AG09319 (cell line): ENCODE measurements at places on chromosomes 2 and 18.

DNA sequence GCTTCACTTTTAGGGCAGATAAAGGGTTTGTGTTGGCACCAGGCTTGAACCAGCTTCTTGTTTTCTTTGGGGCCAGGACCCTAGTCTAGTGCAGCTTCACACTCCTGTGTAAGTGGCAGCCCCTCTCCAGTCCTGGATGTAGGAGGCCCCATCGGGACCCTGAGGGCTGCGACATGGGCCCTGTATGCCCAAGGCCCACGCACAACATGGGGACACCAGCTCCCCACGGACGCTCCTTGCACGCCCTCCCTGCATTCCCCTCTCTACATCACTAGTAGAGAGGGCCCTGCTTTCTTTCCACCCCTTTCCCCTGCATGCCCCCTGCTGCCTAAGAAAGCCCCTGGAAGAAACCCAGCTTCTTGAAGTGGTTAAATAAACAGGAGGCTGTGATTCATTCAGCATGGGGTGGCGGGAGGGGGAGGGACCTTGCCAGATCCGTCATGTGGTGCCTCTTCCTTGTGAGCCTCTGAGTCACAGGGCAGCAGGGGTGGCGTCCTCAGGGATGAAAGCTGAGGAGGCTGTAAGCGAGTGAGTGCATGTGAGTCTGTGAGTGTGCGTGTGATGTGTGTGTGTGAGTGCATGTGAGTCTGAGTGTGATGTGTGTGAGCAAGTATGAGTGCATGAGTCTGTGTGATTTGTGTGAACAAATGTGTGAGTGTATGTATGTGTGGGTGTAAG lies 42.5 kb downstream of the COPS8 start:
- DNase-seq = peak; percentile 94

DNA sequence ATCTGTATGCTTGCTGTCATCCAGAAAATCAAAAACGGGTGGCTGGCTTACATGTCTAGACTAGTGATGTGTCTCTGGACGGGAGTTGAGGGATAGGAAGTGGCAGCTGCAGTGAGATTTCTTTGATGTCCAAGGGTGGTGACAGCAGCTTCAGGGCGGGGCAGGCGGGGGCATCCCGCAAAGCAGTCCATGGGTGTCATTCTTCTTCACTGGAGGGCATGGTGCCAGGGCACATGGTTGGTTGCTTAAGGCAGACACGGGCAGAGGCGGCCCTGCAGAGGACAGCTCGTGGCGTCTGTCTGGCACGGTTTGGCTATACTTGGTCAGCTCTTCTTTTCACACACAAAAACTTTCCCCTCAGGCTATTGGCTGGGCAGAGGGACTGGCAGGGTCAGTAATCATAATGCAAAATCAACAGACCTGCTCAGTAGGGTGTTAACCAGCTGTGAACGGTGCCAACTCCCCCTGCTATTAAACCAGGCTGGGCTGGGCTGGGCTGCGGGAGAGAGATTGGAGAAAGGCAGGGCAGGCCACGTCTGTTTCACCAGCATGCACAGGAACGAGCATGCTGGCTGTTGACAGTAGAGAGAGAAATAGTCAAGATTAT lies 63.7 kb downstream of the COL4A3 start:
- no peak for DNase-seq

- DNase-seq = no peak
Measured at GRCh38 chr2:233796254-233796653, 18.1 kb downstream of the MROH2A start.

- DNase-seq = no peak
Measured at GRCh38 chr2:218404351-218405085, 4.8 kb downstream of the CTDSP1 start.

GRCh38 chr2:55862246-55862645 lies 61.3 kb downstream of the EFEMP1 start:
- DNase-seq = peak; percentile 98

DNA sequence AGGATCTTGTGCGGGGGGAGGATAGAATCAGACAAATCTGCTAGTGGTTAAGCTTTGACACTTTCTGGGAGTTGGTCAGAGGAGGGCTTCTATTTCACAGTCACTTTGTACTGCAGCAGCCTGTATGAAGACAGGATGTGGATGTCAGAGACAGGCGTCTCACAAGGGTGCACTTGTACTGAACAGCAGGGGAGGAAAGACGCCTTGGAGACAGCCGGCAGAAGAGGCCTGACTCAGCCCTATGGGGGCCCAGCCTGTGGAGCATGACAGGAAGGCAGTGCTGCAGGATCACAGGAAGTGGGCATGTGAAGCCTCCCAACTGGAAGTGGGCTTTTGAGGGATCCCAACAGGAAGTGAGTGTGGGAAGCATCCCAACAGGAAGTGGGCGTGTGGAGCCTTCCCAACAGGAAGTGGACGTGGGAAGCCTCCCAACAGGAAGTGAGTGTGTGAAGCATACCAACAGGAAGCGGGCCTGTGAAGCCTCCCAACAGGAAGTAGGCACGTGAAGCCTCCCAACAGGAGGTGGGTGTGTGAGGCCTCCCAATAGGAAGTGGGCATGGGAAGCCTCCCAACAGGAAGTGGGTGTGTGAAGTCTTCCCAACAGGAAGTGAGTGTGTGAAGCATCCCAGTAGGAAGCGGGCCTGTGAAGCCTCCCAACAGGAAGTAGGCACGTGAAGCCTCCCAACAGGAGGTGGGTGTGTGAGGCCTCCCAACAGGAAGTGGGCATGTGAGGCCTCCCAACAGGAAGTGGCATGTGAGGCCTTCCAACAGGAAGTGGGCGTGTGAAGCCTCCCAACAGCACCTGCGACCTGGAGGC lies 212.3 kb downstream of the SNTG2 start:
- DNase-seq = no peak

GRCh38 chr18:61589724-61590065 lies 256.5 kb downstream of the CDH20 start:
- no peak for DNase-seq

- DNase-seq = no peak
Measured at GRCh38 chr2:147468349-147468748, 376.5 kb upstream of the ACVR2A start.

GRCh38 chr2:99680946-99681345 lies 191.1 kb upstream of the REV1 start:
- no peak for DNase-seq

GRCh38 chr2:54330926-54331835 lies 75.2 kb upstream of the TSPYL6 start:
- DNase-seq = no peak

- no peak for DNase-seq
Measured at GRCh38 chr2:134470561-134471168, 216.8 kb downstream of the MGAT5 start.

GRCh38 chr18:69590150-69590549 lies 189.5 kb downstream of the DOK6 start:
- no peak for DNase-seq

DNA sequence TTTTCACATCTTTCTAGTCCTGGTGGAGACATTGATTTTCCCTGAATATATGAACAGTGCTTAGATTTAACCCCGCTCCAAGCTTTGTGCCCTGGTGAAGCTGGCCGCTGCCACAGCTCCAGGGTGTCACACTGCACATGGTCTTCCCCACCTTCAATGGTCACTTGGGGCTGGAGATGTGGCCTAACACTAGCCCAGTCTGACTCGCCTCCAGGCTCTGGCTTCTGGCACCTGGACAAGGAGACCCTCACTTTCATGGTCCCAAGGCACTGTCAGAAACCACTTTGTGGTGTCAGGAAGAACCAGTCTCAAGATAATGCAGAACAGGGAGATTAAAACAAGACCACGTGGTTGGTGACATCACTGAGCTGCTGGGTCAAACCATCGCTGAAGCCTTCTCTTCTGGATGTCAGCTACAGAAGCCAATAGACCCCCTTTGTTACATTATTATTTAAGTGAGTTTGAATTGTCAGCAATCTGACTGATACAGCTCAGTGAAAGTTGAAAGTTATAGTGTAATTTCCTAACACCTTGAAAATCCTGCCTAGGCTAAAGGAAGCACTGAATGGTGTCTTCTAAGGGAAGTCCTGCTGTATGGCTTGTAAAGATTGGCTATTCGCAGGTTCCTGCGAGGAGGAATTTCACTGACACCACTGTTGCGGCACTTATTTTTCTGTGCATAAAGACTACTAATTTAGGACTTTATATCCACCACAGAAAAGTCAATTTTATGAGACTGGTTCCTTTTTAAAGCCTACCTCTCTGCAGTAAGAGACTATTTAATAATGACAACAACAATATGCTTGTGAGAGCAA lies 55.0 kb upstream of the CTDP1 start:
- no peak for DNase-seq

DNA sequence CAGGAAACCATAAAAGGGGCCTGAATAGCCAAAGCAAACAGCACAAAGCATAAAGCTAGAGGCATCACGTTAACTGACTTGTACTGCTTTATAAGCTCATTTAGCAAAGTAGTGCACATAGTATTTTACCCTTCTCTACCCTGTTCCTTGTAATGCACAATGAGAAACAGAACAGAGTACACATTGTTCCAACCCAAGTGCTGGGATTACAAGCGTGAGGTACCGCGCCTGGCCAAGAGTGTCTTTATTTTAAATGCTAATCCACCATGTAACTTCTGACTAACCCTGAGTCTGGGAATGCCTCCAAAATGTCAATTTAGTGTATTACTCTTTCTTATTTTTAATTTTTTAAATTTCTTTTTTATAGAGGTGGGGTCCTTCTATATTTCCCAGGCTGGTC lies 46.4 kb upstream of the STON1 start:
- no peak for DNase-seq

- DNase-seq = no peak
Measured at GRCh38 chr2:29376541-29376940, 261.3 kb downstream of the CLIP4 start.

GRCh38 chr2:36245651-36246050 lies 109.9 kb upstream of the CRIM1 start:
- no peak for DNase-seq

DNA sequence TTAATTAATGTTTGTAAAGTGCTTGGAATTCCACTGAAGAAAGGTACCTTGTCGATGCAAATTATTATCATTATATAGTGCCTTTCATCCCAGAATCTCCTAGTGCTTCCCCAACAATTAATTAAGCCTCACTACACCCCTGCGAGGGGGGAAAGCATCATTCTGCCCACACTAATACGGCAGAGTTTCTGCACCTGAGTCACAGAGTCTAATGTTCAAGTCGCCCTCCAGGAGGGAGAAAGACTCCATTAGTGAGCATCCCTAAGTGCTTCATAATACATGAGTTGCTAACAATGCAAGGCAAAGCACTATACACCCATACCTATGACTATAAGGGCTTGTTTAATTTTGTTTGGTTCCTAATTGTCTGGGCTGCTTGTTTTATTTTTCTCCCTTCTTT lies 25.4 kb upstream of the NRP2 start:
- no peak for DNase-seq

- no peak for DNase-seq
Measured at GRCh38 chr2:36415381-36416022, 59.9 kb downstream of the CRIM1 start.

DNA sequence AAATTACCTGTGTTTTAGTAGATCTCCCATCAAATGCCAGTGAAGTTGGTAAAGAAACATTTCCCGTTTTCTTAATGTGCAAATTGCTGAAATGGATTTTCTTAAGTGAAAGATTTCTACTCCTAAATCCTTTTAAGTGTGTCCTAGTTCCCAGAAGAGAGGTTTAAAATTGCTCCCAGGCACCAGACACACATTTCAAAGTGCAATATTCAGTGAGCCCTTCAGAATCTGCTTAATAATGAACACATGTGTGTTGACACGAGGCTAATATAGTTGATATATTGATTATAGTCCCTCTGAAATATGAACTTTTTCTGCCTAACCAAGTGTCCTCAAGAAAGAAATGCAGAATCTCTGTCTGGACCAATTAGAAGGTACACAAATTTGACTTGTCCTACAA lies 861.7 kb upstream of the CNTNAP5 start:
- DNase-seq = no peak

GRCh38 chr2:62724886-62725711 lies 19.6 kb downstream of the EHBP1 start:
- DNase-seq = no peak
